ENCODE measurements at places on chromosomes 2 and 18.
A peak's percentile ranks its signal among the peaks of the same experiment; 100 is the strongest.

DNA sequence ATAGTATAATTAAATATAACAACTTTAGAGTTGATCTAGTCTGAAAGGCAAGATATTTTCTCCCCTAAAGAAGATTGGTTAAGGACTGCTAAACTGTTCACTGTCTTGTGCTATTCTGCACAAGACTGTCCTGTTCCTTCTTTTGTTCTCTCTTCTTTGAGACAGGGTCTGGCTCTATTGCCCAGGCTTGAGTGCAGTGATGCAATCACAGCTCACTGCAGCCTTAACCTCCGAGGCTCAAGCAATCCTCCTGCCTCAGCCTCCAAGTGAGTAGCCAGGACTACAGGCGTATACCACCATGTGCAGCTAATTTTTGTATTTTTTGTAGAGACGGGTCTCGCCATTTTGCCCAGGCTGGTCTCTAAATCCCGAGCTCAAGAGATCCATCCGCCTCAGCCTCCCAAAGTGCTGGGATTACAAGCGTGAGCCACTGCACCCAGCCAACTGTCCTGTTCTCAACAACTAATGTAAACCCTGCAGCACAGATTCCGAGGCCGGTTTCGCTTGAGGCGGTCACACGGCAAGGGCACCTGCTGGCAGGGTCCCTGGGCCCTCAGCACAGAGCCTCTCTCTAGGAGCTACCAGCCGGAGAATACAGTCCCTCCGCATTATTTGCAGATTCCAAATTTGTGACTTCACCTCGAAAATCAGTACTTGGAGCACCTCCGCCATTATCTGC, 16.4 kb downstream of the PXDN start:
- no peak for DNase-seq

DNA sequence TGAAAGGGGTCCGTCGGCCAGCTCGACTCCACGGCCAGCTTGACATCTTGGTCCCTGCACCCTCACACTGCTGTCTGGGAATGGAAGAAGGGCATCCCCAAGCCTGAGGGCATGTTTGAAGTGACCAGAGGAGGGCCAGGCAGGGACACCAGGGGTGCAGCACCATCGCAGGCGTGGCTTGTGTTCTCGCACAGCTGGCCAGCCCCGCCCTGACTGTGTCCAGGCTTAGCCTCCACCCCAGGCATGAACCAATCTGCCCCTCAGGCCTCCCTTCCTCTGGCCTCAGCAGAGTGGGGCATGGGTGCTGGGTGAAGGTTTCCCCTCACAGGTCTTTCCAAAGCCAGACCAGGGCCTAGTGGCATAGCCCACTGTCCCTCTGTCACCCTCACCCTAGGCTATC, 25.0 kb downstream of the EMX1 start:
- DNase-seq, result no peak

DNA sequence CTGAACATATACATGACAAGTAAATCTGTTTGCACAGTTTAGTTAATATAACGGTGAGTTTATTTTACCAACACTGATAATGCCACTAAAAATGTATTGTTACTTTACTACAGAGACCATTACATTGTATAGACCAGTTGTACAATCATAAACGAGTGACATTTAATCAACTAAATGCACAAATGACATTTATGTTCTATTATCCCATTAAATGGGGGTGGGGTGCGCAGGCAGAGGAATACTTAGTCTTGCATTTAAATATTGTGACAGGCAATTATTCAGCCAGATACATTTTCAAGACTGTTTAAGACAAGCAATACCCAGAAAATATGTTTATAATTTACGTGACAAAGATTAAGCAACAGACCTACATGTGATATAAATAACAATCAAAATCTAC, 72.0 kb upstream of the CHAC2 start:
- no peak for DNase-seq

DNA sequence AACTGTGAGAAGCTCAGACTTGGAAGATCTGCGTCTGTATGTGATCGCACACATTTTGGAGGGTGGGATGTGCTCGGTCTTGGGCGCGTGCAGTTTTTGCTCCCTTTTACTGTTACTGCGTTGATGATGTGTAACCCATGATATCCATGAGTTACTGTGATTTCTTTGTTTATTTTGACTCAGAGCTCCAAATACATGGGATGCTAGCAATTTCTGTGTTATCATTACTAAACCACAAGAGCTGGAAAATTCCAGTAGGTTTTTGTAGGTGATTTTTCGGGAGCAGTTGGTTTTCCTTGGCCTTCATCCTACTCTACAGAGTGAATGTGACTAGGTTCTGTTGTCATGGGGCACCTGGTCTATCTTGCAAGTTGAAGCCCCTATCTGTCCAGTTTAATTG, 124.2 kb downstream of the AGAP1 start:
- peak; percentile 74 for DNase-seq

- DNase-seq, result no peak
Observed at GRCh38 chr2:104502901-104503300, 351.0 kb upstream of the POU3F3 start.

DNA sequence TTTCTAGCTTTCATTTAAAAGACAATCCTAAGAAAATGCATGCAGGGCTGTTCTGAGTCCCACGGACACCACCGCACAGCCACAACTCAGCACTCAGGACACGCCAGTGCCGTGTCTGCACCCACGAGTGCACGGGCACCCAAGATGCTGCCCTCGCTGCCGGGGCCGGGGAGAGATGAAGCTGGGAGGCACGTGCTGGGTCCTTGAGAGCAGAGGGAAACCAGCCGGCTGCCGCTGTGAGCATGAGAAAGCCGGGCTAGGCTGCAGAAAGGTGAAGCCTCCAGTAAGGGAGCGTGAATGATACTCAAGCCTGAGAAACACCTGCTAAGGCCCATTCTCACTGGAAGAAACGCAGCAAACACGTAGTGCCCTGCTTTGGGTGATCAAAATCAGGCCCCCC, 4.8 kb downstream of the COPS9 start:
- DNase-seq, result no peak

GRCh38 chr2:164824872-164825271, 16.8 kb downstream of the COBLL1 start:
- DNase-seq, result no peak

DNA sequence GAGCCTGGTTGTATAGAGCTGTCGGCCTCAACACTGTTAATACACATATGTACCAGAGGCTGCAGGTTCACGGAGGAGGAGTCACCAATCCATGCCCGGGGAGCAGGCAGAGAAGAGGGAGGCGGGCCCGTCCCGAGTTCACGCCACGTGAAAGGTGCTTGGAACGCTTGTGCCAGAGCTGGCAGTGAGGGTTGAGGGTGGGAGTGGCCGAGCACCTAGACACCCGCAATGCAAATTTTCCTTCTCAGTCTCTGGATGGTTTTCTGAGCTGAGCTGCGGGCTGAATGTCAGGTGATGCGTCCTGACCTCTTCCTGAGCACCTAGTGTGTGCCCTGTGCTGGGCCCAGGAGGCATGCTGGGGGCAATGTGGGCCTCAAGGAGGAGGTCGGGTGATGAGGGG, 52.2 kb downstream of the ODC1 start:
- DNase-seq, result no peak

DNA sequence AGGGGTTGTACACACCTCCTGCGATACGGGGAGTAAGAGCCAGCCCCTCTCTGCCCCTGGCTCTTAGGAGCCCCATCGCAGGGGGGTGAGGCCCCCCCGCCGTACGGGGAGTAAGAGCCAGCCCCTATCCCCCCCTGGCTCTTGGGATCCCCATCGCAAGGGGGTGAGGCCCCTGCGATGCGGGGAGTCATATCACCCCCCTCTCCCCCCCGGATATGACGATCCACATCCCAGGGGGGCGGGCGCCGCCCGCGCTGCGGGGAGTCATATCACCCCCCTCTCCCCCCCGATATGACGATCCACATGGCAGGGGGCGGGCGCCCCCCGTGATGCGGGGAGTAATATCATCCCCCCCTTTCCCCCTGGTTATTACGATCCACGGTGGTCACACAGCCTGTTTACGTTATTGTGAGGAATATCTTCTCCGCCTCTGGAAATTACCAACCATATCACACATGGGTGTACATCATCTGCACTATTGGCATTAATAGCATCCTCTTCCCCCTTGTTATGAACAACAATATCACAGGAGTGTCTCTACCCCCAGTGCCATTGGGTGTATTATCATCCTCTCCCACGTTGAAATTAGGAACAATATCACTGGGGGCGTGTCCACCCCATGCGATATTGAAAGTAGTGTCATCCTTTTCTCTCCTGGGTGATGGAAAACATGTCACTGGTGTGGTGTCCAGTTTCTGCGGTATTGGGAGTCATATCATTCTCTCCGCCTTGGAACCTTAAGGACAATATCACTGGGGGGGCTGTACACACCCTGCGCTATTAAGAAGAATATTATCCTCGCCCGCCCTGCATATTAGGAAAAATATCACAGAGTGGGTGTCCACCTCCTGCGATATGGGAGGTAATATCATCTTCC, 24.7 kb upstream of the NAGK start:
- DNase-seq, result no peak

DNA sequence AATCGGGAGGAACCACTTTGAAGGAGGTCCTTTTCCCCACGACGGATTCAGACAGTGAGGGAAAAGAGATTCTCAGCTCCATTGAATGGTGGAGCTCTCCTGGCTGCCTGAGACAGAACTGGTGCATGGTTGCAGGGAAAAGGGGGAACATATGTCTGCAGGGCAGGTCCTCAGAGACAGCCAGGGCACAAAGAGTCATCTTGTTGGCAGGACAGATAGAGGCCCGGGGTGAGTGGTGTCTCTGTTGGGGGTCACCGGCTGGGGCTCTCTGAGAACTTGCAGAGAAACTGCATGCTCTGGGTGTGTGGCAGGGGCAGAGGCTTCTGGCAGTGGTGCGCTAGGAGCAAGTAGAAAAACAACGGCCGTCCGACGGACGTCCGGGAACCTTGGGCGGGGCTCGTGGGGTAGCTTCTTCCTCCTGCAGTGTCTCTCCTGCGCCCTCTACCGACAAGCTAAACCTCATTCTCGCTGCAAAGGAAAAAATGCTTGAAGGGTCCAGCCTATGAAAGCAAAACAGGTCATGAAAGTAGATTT, 94.3 kb downstream of the CDCA7 start:
- peak; percentile 85 for DNase-seq

DNA sequence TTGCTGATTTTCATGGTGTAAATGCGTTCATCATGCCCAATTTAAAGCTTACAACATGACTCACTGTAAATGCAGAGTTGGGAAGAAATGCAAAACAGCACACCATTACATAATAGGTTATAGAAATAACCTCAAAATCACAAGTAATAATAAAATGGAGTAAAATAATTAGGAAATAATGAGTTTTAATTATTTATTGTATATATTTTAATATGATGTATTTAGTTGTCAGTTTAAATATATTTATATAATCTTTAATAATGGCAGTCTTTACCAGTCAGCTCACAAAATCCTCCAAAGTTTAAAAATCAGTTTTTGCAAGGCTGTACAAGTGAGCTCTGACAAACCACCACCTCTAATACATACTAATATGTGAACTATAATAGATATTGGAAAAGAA, 180.2 kb downstream of the RND3 start:
- DNase-seq, result no peak

DNA sequence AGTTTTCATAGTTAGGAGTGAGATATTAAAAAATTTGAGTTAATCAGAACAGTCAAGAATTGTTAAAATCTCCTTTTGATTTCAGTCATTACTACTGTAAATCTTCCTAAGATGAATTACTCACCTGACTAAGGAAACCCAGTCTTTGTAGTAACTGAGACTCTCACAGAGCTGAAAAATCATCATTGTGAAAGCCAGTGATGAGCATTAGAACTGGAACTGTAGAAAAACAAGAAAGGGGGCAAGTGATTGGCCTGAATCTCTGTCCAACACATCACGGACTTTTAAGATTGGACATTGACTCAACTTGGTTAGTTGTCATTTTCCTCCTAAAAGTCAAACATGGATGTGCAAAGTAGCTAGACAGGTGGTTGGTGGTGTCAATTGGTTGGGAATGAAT, 21.9 kb downstream of the SETBP1 start:
- DNase-seq, result no peak

- DNase-seq, result no peak
Observed at GRCh38 chr2:231332388-231332787, 63.1 kb upstream of the B3GNT7 start.

DNA sequence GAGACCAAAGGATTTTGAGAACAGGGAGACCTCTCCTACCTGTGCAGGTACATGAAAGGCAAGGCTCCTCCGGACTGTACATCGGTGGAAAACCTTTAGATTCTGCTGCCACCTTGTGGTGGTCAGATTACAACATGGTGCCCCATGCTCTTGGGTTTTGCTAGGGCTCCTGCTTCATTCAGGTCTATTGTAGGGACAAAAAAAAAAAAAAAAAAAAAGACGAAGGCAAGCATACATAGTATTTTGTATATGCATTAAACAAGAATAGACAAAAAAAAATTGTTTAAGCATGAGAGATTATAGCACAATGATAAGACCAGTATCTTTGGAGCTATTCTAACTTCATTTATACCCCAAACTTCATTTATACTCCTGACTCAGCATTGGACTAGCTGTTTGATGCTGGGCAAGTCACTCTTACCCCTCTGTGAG, 27.4 kb upstream of the SPR start:
- DNase-seq, result peak; percentile 68

DNA sequence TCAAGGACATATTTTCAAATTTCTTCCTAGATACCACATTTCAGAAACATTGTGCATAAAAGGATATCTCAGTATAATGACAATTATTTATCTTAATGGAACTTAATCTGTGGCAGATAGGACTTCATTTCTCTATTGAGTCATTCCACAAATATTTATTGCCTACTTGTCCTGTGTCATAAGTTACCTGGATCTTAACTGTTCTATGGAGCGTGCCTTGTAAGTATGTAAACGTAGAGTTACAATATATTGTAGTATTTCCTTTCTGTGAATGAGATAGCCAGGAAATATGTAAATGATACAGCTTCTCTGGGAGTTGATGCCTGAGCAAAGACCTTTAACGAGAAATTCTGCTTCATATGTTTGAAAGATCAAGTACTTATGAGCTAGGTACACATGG, 2.5 kb downstream of the AGFG1 start:
- no peak for DNase-seq

DNA sequence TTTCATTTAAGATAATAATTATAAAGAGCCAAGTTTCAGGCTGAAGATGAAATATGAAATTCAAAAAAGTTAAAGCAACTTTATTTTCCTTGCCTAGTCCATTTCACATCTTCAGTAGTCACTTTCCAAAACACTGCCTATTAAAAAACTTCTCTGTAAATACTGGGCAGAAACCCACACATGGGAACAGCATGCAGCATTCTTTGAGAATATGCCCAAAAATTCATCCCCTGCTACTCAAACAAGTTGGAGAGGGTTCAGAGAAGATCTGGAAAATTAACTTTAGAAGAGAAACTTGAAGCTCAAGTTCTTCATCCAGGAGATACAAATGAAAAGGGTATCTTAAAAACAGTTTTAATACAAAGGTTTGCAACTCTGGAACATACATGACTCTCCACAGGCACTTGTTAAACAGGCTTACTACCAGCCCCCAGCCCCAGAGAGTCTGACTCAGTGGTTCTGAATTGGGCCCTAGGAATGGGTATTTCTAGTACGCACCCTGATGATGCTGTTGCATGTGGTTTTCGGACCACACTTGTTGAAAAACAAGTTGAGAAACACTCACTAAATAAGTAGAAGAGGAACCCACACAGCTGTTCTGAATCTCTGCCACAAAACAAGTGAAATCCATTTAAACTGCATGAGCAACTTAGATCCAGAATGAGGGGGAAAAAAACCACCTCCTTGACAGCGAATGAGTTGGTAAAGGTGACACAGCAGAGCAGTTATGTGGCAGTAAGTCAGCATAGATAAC, 329.1 kb downstream of the SATB2 start:
- DNase-seq, result no peak

- DNase-seq, result peak; percentile 2
Observed at GRCh38 chr2:16281451-16282335, 341.3 kb downstream of the MYCN start.

GRCh38 chr2:111222204-111222866, 101.6 kb downstream of the BCL2L11 start:
- no peak for DNase-seq

GRCh38 chr2:86044614-86045013, 61.1 kb downstream of the POLR1A start:
- no peak for DNase-seq
